ENCODE measurements at places on chromosomes 4 and X. TPM values are rescaled to one million over a fixed set of nuclear protein-coding genes. Genes with fewer than 3 reads are reported as not detected.

Gene AFF2
- total RNA-seq, result not detected

Gene METAP1
- total RNA-seq, result 60.8 TPM

Gene RXFP1
- total RNA-seq, result not detected

Gene CC2D2A
- 12.2 TPM for total RNA-seq

Gene TRIM75
- total RNA-seq, result not detected

Gene ZDHHC15
- not detected for total RNA-seq

Gene CCDC149
- 2.0 TPM for total RNA-seq

Gene TMEM47
- 12.9 TPM for total RNA-seq

Gene AADAT
- 14.5 TPM for total RNA-seq

Gene ATOH1
- not detected for total RNA-seq

Data from NCI-H460 (cell line).